ENCODE measurements at places on chromosomes 12 and 14.

DNA sequence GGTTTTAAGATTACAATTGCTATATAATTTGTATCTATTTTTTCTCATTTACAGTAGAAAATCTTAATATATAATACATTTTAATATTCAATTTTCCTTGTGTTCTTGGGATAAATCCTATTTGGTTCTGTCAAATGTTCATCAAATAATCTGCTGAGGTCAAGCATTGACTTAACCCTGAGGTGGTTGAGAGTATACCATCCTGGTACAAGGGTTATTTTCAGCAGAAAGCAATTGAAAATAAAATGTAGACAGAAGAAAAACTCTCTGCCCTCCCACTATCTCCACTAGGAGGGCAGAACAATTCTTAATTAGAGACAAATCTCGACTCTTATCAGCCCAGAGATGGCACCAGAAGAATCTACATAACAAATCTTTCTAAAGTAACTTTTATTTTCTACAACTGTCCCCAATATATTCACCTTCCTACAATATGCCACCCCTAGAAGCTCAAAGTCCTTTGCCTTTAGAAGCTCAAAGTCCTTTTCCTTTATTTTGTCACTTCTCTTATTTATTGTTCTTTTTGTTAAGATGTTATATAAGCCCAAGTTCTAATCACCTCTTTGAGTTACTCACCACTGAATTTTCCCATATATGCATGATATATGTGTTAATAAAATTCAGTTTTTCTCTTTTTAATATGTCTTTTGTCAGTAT is 57.9 kb upstream of the ERGIC2 start:
- no peak for DNase-seq

DNA sequence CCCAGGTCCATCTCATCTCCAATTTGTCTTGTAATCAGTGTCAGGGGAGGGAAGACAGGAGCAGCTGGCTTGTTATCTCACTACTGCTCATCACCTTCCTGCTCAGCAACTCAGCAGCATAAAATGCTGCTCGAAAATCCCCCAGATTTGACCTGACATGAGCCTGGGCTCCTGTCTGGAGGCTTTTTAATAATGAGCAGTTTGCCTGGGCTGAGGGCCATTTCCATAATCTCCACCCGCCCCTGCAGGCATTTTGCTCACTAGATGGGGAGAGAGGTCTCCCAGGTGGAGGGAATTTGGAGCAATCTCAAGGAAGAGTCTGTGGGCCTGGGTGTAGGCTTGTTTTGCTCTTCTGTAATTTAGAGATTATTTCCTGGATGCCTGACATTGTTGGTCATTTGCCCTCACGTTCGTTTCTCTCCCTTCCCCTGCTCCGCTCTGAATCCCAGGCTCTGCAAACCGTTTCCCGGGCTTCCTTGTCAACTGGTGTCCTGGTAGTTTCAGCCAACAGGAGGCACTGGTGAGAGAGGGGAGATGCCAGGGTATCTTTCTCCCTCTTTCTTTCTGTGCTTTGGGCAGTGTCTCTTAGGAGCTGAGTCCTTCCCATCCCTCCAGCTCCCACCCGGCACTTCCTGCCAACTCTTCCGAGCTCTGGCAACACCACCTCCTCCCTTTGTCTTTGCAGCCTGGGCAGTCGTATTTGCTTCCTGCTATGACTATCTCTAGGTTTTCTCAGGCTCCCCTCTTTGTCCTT is 299.2 kb downstream of the GLT1D1 start:
- DNase-seq, result no peak

DNA sequence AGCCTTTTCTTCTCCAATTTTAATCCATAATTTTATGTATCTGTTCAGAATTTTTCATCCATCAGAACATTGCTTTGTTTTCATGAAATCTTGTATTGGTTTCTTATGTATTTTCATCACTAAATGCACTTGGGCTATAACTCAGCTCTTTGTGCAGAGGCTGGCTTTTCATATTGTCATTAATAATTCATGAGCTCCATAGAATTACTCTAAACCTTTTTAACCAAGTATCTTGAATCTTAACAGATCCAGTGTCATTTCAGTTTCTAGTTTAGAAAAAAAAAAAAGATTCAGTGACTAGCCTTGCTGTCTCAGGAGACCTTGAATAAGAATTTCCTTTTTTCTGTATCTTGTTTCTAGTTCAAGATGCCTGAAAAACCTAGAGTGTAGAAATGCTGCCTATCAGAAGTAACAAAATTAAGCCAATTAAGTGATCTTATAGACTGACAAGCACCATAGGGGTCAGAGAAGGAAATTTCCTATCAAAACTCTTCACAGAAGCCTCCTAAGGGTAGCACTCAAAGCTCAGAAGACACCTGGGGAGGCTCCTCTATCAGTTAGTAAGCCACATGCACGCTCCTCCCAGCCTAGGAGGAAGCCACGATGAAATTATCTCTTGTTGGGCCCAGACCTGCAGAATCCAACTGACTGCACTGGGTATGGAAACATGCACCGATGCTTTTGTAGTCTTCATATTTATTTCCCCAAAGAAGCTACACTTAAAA is 163.4 kb downstream of the KICS2 start:
- no peak for DNase-seq

- no peak for DNase-seq
These were observed 14.7 kb downstream of the AACS start for GRCh38 chr12:125079648-125080645.

Measured in MM.1S (cell line).